ENCODE measurements at places on chromosomes 5 and 9.

GRCh38 chr5:112833971-112834370, 27.1 kb upstream of the SRP19 start:
- DNase-seq, result no peak

GRCh38 chr5:134304306-134304705, 62.7 kb downstream of the CDKL3 start:
- DNase-seq, result no peak

DNA sequence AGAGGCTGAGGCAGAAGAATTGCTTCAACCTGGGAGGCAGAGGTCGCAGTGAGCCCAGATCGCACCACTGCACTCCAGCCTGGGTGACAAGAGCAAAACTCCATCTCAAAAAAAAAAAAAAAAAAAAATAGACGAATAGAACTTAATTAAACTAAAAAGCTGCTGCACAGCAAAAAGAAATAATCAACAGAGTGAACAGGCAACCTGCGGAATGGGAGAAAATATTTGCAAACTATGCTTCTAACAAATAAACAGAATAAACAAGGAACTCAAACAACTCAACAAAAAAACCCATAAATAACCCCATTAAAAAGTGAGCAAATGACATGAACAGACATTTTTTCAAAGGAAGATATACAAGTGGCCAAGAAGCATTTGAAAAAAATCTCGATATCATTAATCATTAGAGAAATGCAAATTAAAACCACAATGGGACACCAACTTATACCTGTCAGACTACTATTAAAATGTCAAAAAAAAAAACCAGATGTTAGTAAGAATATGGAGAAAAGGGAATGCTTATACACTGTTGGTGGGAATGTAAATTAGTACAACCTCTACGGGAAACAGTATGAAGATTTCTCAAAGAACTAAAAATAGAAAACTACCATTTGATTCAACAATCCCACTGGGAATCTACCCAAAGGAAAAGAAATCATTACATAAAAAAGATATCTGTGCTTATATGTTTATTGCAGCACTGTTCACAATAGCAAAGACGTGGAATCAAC, 21.9 kb upstream of the HRH2 start:
- DNase-seq, result no peak

DNA sequence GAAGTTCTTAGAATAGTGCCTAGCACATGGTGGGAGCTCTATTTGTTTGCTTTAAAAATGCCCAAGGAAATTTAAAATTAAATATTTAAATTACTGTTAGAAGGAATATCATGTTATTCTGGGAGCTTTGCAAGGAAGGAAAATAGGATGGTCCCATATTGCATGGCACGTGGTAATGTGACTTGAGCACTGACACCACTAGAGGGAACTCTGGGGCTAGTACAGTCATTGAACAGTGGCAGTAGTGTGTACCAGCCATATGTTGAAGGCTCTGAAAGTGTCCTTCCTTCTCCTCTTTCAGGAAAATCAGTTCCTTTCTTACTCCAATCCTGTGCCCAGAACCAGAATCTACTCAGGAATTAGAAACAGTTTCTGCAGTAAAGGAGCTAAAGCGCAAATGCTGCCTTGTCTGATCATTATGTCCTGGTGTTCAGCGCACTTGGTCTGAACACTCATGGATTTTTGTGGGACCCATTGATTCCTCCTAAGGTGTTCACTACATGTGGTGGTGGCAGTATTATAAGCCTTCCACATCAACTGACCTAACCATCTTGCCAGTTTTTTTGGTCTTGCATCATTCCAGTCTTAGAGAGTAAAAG, 54.1 kb downstream of the GDA start:
- DNase-seq, result no peak

GRCh38 chr9:90966480-90967144, 165.0 kb downstream of the SYK start:
- DNase-seq, result no peak

GRCh38 chr5:43312076-43312661, 1.0 kb downstream of the HMGCS1 start:
- no peak for DNase-seq

DNA sequence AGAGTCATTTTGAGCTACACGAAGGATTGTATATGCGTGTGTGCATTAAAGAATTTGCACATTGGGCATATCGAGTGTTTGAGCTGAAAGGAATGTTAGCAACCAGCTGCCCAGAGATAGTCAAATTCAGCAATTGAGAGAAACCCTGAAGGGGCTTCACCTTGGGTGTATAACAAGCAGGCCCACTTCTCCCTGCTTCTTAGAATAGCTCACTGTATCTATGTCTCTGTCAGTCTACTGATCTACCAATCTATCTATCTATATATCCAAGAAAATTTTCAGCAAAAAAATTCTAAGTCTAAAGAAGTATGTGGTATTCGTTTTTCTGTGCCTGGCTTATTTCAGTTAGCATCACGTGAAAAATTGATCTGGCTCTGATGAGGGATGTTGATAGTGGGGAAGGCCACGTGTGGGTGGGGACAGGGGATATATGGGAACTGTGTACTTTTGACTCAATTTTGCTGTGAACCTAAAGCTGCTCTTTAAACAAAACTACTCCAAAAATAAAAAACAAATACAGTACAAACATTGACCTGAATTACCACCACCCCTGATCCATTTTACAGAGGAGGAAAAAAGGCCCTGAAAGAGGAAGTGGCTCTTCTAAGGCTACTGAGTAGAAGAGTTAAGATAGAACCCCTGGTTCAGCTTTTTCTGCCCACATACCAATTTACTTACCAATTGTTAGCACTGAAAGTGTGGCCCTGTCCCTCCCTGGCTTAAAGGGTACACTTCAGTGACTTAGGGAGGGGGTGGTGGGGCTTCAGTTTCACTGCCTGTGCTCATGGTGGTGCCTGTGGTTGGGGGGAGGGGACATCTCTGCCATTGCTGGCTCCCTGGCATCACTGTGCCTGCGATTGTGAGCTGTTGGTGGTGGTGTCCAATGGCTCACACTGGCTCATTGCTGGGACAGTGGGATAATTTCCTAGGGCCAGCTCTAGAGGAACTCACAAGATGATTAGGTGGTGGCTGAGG, 141.8 kb downstream of the DOCK2 start:
- DNase-seq, result no peak

- DNase-seq, result no peak
Observed at GRCh38 chr5:77498952-77499351, 6.8 kb upstream of the WDR41 start.

DNA sequence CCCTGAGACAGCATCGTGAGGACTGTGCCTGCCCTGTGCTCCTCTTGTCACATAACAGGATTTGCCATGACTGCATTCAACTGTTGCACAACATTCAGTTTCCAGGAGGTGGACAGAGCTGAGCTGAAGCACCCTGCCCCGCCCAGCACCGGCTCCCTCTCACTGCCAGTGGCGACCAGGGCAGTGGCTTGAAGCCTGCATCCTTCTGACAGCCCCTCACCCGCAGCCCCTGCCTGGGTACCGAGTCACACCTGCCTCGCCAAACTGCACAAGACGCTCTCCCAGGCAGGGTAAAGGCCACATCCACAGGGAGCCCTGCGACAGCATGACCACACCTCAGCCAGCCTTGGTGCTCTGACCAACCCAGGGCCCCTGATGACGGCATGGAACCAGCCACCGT, 59.9 kb upstream of the ZNF354A start:
- DNase-seq, result no peak

DNA sequence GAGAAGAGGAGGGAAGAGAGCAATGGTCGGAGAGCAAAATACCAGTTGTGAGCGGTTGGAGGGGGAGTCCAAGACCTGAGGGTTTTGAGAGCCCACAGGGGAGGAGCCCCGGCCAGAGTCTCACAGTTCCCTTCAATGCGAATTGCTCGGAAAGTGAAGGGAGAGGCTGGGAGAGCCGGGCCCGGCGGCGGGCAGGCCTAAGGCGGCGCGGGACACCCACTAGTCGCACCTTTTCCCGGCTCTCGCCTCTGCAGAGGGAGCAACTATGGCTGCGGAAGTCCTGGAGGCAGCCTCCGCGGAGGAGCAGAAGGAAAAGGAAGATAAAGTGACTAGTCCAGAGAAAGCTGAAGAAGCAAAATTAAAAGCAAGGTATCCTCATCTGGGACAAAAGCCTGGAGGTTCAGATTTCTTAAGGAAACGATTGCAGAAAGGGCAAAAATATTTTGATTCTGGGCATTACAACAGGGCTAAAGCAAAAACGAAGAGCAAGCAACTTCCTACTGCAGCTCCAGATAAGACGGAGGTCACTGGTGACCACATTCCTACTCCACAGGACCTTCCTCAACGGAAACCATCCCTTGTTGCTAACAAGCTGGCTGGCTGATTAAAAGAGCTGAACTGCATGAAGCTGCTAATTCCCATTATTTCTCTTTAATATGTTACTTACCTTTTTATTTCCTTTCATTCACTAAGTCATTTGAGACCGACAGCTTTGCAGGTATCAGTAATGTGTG, 6.5 kb upstream of the BTNL3 start:
- DNase-seq, result no peak

GRCh38 chr9:130173666-130173983, 1.4 kb downstream of the NCS1 start:
- no peak for DNase-seq

DNA sequence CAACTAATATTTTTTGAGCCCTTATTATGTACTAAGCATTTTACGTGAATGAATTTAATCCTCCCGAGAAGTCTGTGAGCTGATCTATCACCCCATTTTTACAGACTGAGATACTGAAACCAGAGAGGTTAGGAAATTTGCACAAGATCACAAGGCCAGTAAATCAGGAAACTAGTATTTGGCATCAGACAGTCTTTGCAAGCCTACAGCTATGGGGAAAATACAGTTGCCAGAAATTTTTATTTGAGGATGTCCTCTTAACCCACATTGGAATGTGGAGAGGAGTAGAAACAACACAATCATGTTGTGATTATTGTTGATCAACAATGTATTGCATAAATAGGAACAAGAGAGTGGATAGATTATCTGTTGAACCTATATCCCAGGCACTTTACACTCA, 2.3 kb upstream of the SLC46A2 start:
- no peak for DNase-seq

GRCh38 chr5:40615586-40616170, 64.0 kb upstream of the PTGER4 start:
- no peak for DNase-seq

DNA sequence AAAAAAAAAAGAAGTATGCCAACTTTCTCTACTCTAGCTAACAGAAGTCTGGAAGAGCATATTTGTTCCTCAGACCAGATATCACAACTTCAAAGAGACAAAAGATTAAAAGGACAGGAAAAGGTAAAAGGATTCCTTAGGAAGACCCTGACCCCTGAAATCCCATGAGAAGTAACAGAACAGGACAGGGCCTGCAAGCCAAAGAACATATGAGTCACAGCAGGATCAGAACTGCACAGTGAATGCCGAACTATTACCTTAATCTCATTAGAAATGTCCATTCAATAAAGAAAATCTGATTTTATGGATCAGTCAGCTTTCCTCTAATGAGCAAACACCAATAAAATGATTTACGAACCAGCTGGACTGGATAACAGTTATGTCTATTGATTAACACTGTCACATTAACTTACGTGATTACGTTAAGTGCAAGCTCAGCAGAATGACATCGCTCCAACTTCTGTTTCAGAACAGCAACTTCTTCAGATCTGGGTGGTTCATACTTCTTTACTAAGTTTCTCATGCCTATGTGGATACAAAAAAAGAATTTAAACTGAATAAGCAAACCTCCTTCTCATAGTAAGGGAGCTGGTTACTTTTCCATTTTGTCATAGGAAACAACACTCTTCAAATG, 13.6 kb downstream of the CCNH start:
- no peak for DNase-seq

DNA sequence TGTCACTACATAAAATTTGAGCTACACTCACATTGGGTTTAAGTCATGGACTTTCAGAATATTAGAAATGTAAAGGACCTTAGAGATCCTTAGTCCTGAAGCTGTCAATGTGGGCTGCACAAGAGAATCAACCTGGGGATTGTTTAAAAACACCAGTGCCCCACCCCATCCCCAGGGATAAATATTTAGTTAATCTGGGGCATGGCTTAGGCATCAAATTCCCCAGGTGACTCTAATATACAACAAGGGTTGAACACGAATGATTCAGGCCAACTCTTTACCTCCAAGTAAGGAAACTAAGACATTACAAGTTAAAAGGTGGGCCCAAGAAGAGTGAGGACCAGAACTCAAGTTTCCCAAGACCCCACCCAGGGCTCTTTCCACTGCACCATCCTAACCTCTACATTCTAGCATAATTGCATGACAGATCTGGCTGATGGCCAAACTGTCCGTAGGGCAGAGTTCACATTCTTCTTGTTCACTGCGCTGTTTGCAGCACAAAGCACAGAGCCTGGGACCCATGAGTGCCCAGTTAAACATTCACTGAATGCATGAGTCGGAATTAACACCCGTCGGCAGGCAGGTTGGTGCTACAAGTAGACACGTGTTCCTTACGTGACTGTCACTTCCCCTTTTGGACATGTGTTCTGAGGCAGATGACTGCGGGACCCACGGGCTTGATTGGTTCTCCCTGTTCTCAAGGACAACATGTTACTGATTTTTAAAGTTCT, 25.2 kb downstream of the CYFIP2 start:
- no peak for DNase-seq

DNA sequence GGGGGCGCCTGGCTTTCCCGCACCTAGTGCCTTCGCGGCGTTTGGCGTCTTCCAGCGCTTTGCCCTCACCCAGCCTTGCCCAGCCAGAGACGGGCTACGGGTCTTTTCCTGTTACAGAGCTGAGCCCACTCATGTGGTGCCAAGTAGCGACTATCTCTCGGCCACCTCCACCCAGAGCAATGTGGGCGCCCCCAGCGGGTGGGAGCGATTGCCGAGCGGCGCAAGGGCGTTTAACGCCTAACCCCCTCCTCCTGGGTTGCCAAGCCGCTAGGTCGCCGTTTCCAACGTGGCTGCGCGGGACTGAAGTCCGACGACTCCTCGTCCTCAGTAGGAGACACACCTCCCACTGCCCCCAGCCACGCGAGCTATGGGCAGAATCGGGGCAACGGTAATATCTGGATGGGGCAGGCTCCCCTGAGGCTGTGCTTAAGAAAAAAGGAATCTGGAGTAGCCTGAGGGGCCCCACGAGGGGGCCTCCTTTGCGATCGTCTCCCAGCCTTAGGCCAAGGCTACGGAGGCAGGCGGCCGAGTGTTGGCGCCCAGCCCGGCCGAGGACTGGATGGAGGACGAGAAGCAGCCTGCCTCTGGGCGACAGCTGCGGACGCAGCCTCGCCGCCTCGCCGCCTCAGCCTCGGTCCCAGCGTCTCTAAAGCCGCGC, 5.8 kb downstream of the TLX3 start:
- DNase-seq, result no peak

DNA sequence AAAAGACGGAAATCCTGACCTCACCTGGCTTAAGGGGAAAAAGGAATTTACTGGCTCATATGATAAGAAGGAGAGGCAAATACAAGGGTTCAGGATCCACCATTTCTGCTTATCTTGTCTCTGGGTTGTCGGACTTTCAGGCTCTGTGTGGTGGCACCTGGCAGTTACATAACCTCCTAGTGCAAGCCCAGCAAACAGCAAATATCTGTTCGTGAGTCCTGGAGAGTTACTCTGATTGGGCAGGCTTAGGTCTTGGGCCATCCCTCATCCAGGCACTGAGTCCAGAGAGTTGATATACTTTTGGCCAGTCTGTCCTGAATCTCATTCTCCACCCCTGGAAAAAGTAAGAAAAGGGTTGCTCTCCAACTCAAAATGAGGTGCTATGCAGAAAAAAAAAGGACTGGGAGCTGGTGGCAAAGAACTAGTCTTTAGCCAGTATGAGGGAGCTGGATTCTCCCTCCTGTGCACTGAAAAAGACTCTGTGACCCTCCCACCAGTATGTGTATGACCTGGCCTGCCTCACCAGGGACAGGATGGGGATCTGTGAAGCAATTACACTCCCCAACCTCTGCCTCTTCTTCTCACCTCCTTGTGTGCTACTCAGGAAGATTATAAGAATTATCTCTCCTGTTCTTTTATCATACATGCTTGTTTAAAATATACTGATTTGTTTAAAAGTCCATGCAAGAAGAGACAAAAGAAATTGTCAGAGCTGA, 282.9 kb downstream of the ARHGAP26 start:
- DNase-seq, result no peak

All from stimulated activated CD8-positive, alpha-beta memory T cell treated with anti-CD3 and anti-CD28 coated beads, Interleukin-7, amount 100 ng/mL, for 24 hours (primary cell).